ENCODE measurements at places on chromosomes 7 and 10.

DNA sequence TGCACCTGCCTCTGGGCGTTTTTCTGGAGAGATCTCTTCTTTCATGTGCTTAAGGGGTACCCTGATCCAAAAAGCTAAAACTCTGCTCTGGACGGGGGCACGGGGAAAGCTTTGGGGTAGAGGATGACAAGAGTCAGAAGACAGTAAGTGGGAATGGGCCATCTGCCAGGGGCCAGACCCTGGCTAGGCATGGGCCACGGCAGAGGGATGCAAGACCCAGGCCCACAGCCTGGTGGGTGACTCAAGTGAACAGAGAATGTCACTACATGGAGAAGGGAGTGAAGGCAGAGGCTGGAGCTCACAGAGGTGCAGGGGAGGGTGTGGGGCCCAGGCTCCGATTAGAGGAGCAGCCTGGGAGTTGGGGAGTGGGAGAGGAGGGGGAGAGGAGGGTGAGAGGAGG lies 15.3 kb downstream of the FLNC start:
- no peak for DNase-seq

GRCh38 chr7:143407287-143408251 lies 1.1 kb downstream of the EPHA1 start:
- DNase-seq: no peak

- no peak for DNase-seq
These were observed 50.2 kb upstream of the DAGLB start for GRCh38 chr7:6497994-6498393.

- no peak for DNase-seq
These were observed 24.4 kb upstream of the FIGNL1 start for GRCh38 chr7:50474382-50475160.

Data from activated CD4-positive, CD25-positive, alpha-beta regulatory T cell treated with anti-CD3 and anti-CD28 coated beads, Interleukin-2, amount 50 U/mL, for 72 hours (primary cell).